A549 treated with ZK216348 at 1 μM for 4 hours (cell line): ENCODE measurements at places on chromosomes 7 and 10. TPM values are rescaled to one million over a fixed set of nuclear protein-coding genes. Genes with fewer than 3 reads are reported as not detected.

Gene NUDT13
- total RNA-seq = 2.4 to 4.2 TPM (median 2.7 TPM) in 5 replicates

Gene CDK14
- 0.05 to 0.56 TPM (median 0.06 TPM) in 5 replicates for total RNA-seq

Gene ANKMY2
- 10.8 to 15.2 TPM (median 12.5 TPM) in 5 replicates for total RNA-seq

Gene LOXL4
- 1.0 to 1.5 TPM (median 1.4 TPM) in 5 replicates for total RNA-seq

Gene SAP25
- 0.35 to 1.8 TPM (median 0.64 TPM) in 5 replicates for total RNA-seq

Gene OLAH
- total RNA-seq = 0.28 to 0.48 TPM (median 0.45 TPM) in 3 of 5 replicates, not detected in the others

Gene GIGYF1
- 11.2 to 23.3 TPM (median 20.1 TPM) in 5 replicates for total RNA-seq

Gene DCLRE1A
- total RNA-seq = 7.3 to 11.2 TPM (median 9.4 TPM) in 5 replicates

Gene HSPA12A
- total RNA-seq = 9.5 to 13.3 TPM (median 11.5 TPM) in 5 replicates

Gene TRIL
- not detected in 5 replicates for total RNA-seq

Gene CXCL12
- total RNA-seq = 0.08 to 0.25 TPM (median 0.20 TPM) in 3 of 5 replicates, not detected in the others

Gene HERC4
- 28.1 to 41.3 TPM (median 37.2 TPM) in 5 replicates for total RNA-seq

Gene UCN3
- total RNA-seq = not detected in 5 replicates

Gene GHRHR
- not detected in 5 replicates for total RNA-seq

Gene LRIT1
- total RNA-seq = not detected in 5 replicates

Gene TYW1B
- 2.4 to 3.0 TPM (median 2.6 TPM) in 5 replicates for total RNA-seq

Gene ADAM22
- total RNA-seq = 0.06 to 0.42 TPM (median 0.20 TPM) in 5 replicates

Gene LEP
- total RNA-seq = not detected in 5 replicates

Gene OR2A5
- total RNA-seq = not detected in 5 replicates

Gene MAT1A
- total RNA-seq = 0.05 to 0.15 TPM in 2 of 5 replicates, not detected in the others

Gene TMEM176A
- not detected in 5 replicates for total RNA-seq

Gene CYP2C8
- not detected in 5 replicates for total RNA-seq
